ENCODE measurements at places on chromosomes 1 and 21.

- no peak for DNase-seq
These were observed 120.8 kb downstream of the LMO4 start for GRCh38 chr1:87449348-87449963.

DNA sequence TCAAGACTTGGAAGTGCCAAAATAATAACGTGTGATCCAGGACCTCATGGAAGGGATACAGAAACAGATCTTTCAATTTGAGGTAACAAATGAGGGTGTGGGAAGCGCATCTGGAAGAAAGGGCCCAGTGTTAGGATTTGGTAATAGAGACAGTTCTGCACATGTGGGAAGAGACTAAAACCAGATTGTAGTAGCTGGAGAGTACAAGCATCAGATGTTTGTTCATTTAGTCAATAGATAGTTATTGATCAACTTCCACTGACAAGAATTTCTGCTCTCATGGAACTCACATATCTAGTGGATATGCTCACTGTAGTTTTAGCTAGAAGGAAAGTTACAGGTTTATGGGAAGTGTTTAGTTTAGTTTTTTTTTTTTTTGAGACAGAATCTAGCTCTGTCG is 153.6 kb downstream of the TLR5 start:
- no peak for DNase-seq

DNA sequence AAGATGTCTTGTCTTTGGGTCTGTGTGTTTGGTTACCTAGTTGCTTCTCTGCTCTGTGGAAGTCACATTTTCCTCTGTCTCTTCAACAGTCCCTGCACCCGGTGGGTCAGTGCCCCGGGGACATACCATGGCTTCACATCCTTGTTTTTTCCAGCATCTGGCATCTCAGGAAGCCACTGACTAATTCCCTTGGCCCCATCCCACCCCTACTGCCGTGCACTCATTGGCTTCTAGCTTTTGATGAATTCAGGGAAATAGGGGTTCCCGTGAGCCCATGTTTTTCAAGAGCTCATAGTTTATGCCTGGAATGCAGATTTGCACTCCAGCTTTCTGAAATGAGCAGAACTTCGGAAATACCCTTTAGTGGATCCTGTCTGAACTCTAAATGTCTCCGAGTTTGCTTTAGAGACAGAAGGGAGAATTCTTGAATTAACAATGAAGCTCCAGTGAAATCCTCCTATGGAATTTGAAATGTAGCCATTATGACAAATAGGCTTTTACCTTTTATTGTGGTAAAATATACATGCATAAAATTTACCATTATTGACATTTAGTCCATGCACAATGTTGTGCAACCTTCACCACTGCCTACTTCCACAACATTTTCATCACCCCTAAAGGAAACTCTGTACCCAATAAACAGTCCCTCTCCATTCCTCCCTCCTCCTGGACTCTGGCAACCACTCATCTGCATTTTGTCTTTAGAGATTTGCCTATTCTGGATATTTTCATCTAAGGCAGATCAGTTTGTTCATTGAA is 67.5 kb downstream of the CLIC6 start:
- no peak for DNase-seq

DNA sequence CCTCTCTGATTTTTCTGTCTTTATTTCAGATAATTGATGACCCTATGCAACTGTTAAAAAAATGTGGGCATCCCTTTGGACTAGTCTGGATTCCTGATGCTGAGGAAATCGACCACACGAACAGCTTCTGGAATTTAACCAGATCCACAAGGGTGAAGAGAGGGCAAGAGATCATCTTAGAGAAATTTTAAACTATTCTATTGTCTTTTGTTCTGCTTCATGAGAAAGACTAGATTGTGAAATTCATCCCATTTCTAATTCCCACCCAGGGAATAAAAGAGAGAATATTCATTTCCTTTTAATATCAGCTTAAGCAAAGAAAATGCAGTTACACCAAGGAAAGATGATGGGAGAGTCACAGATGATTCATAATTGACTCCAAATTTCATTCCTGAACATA is 71.8 kb downstream of the DUSP10 start:
- DNase-seq: no peak

GRCh38 chr1:158998781-158999161 is 10.9 kb upstream of the IFI16 start:
- DNase-seq: peak; percentile 84

GRCh38 chr1:237542525-237543418 is 347.9 kb downstream of the ZP4 start:
- no peak for DNase-seq

DNA sequence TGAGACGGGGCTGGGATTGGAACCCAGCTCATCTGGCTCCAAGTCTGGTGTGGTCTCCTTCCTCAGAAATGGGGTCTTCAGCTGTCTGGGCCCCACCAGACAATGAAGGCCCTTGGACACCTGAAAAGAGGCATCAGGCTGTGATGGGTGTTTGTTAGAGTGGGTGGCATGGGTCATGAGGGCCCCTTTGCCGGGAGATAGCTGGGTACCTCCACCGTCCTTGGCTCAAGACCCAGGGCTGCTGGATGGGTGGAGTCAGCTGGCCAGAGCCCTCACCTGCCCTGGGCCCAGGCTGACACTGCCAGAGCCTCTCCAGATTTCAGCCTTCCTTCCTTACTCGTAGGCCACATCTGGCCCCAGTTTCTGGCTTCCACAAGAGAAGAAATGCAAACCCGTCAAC is 13.4 kb upstream of the TTC22 start:
- no peak for DNase-seq
